ENCODE measurements at places on chromosomes 5 and 9.

- no peak for DNase-seq
Observed at GRCh38 chr9:131481441-131482342, 21.0 kb upstream of the POMT1 start.

DNA sequence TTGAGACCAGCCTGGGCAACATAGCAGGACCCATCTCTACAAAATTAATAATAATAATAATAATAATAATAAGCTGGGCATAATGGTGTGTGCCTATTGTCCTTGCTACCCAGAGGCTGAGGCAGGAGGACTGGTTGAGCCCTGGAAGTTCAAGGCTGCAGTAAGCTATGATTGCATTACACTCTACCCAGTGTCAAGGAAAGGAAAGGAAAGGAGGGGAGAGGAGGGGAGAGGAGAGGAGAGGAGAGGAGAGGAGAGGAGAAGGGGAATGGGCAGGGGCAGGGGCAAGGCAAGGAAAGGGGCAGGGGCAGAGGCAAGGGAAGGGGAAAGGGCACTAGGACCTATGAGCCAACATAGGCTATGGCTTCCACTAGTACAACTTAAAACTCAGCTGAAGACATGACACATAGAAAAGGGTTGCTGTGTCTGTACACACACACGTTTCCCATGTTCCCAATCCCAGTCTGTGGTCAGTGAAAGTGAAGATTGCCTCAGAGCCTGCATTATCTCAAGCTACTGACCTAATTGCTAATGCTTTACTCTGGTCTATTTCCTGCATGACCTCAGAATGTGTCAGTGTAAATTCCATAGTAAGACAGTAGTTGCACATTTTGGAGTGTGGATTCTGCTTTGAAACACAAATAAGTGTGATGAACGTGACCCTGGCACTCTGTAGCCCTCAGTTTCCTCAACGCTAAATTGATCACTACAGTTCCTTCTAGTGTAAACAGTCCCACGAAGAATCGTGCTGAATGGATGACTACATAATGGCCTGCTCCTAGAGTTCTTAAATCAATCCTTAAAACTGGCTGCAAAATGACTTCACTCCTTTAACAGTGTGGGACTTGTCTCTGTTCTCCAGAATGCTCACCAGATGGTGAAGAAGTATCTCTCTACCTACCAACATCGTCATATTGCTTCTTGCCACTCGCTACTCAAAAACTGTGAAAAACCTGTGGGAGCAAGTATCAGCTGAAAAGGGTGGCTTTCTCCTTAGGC lies 497.0 kb downstream of the RAB3C start:
- no peak for DNase-seq

DNA sequence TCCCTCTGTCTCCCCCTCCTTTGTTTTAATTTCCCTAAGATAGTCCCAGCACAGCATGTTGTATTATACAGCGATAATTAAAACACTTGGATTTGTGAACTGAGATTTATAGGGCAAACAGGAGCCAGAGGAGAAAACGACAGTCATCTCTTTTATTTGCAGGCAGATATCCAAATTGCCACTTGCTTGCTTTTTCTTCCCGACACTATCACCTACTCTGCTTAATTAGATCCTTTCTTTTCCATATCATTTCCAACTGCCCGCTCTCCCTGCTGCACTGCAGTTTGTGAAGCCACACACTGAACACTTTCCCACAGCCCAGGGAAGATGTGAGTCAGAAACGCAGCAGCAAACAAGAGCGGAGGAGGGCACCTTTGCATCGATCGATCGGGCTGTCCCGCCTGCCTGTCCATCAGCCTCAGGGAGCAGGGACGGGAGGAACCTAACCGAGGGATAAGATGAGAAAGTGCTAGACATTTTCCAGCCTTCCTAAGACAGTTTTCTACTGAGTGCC lies 35.8 kb upstream of the SPRY4 start:
- no peak for DNase-seq

DNA sequence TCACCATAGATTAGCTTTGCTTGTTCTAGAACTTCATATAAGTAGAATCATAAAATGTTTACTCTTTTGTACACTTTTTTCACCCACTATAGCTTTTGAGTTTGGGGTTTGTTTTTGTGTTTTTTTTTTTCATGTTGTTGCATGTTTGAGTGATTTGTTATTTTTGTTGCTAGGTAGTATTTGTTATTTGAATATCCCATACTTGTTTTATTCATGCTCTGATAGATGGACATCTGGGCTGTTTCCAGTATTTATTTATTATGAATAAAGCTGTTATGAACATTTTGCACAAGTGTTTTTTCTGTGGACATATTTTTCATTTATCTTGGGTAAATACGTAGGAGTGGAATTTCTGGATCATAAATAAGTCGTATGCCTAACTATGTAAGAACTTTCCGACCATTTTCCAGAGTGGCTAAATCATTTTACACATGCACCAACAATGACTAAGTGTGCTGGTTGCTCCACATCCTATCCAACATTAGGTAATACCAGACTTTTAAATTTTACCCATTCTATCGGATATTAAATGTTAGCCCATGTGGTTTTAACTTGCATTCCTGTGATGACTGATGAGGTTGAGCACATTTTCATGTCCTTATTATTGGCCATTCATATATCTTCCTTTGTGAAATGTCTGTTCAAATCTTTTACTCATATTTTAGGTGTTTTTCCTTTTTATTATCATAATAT lies 69.1 kb upstream of the NR4A3 start:
- DNase-seq: no peak

DNA sequence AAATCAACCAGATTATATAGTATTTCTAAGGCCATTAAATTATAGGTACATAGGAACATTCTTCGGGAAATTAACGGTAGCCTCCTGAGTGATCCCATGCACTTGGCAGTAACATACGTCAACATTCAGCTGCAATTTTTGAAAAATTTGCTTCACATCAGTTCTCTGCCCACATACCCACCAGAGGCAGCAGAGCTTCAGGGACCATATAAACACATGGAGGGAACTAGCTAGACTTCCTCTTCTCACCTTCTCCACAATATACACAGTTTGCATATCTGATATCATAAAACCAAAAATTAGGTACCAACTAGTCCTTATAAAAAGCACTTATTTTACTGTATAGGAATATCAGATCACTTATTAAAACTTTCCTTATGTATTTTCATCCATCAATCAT lies 4.8 kb downstream of the PSIP1 start:
- DNase-seq: no peak
